Cardiac muscle cell (in vitro differentiated cells and primary cell): ENCODE measurements at places on chromosomes 13 and 19. TPM values are rescaled to one million over a fixed set of nuclear protein-coding genes. Genes with fewer than 3 reads are reported as not detected.

GRCh38 chr13:102002287-102002686 lies 399.6 kb downstream of the FGF14 start:
- DNase-seq: no peak

DNA sequence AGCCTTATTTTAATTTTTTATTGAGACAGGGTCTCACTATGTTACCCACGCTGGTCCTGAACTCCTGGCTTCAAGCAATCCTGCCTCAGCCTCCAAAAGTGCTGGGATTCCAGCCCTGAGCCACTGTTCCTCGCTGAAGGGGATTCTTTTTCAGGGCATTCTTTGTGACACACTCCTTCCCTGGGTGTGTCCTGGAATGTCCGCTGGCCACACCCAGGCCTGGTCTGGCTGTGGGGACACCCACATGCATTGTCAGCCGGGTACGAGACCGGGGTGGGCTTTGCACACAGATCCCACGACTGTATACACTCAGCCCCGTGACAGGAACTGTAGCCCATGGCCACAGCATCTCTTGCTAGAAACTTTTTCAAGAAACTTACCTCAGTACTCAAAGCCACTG lies 34.4 kb upstream of the GATAD2A start:
- DNase-seq: no peak

DNA sequence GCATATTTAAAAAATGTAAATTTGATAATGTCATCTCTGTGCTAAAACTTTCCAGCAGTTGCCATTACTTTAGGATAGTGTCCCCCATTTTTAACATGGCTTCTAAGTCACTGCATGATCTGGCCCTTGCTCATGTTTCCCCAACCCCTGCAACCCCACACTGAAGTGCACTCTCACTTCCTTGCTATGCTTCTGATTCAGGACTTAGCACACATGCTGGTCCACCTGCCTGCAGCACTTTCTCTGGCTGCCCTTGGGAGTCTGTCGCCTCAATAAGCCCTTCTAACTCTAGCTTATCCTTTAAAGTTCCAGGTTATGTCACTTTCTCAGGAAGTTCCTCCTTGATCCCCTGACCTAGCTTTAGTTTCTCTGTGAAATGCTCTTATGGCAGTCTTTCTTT lies 241.0 kb downstream of the POSTN start:
- DNase-seq: no peak

DNA sequence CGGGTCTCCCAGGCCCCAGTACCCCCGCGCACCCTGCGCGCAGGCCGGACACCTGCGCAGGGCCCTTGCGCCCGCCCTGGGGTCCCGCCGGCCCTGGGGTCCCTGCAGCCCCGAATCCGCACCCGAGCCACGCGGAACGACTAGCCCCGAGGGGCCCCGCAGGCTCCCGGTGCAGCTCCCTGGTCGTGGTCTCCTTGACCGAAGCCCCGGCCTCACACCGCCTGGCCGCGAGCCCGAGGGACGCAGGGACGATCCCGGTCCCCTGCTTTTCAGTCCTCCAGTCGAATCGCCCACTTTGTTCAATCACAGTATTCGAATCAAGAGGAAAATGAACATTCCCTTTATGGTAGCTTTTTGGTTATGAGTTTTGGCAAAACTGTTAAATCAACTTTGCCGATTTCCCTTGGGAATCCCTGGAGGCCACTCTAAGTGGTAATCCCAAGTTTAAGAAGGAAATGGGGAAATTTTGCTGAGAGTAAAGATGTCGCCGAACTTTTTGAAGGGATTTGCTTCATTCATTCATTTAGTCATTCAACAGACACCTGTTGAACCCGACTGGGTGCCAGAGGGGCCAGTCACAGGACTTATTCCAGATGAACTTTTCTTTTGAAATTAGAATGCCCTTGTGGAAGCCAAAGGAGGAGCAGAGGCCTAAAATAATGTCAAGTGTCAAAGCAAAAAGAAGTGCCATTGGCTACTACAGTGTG lies 75.0 kb downstream of the ZIC5 start:
- no peak for DNase-seq

- no peak for DNase-seq
Observed at GRCh38 chr19:31160336-31160926, 188.8 kb downstream of the TSHZ3 start.

DNA sequence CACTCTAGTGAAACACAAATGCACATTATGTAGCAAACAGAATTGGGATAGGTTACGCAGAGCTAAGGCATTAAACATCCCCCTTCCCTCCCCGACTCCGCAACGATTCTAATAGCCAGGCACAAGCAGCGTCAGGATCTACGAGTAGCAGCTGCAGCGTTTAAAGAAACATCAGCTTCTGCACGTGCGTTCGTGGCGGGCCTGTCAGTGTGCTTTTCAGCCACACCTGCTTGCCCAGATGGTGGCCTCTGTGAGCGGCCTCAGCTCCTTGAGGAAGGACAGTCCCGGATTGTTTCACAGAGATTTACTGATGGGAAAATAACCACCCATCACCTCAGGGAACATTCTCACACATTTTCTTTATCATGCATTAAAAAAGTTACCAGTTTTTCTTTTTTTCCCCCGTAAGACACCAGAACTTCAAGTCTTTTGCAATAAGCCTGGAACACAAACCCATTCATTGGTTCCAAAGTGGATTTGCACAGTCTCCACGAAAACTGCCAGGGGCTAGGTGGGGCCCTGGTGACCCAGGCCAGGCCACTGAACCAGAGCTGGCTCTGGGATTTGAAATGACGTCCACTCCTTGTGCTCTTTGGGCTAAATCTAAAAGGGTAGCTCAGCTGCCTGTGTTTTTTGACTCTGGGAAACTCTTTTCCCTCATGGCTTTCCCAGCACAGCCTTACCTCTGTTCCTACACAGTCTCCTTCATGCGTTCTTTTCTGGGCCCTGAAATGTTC lies 325.5 kb downstream of the KCNRG start:
- DNase-seq: peak; percentile 34

The NLRP11 gene
- not detected in 2 replicates for total RNA-seq

The YJEFN3 gene
- 10.6 and 12.5 TPM in 2 replicates for total RNA-seq

The CEACAM21 gene
- total RNA-seq: 2.8 and 4.4 TPM in 2 replicates

The PROZ gene
- total RNA-seq: not detected in 2 replicates

The NBEA gene
- total RNA-seq: 7.9 and 13.2 TPM in 2 replicates

The RXFP2 gene
- not detected in 2 replicates for total RNA-seq

The SIAH3 gene
- total RNA-seq: 2.2 and 3.9 TPM in 2 replicates

The KISS1R gene
- total RNA-seq: 0.46 and 1.2 TPM in 2 replicates

The ZNF625 gene
- total RNA-seq: 11.5 and 20.6 TPM in 2 replicates
